Bronchial smooth muscle cell (primary cell): ENCODE measurements at places on chromosomes 16 and 17. TPM values are rescaled to one million over a fixed set of nuclear protein-coding genes. Genes with fewer than 3 reads are reported as not detected.

Gene AANAT
- not detected in 2 replicates for total RNA-seq

Gene CRHR1
- total RNA-seq, result not detected in 2 replicates

Gene BLMH
- total RNA-seq, result 29.2 and 31.1 TPM in 2 replicates

Gene TMEM92
- 0.09 and 0.16 TPM in 2 replicates for total RNA-seq

Gene CDH5
- total RNA-seq, result under 0.01 and 0.09 TPM in 2 replicates

Gene ATXN2L
- 28.1 and 32.5 TPM in 2 replicates for total RNA-seq

Gene KRTAP4-6
- total RNA-seq, result not detected in 2 replicates

Gene MATCAP1
- 27.7 and 30.4 TPM in 2 replicates for total RNA-seq

Gene TBX6
- 0.16 and 0.26 TPM in 2 replicates for total RNA-seq

Gene MARCHF10
- under 0.01 TPM in 1 of 2 replicates, not detected in the other for total RNA-seq

Gene CYGB
- 65.3 and 86.2 TPM in 2 replicates for total RNA-seq
